ENCODE measurements at places on chromosomes 1 and 21.

DNA sequence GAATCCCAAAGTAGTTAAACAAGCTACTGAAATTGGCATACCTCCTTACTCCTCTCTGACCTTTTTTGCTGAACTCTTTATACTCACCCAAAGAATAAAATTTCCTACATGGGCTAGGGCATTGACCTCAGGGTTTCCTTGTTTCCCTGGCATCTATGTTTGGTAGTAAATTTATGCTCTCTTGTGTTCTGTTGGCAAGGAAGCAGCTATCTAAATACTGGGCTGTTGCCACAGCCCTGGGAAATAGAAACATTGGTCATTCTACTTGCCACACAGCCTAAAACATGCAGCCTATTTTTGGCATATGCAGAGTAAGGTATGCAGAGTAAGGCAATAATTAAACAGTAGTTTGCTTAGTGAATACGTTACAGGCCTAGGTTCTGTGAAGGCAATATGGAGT is 351.4 kb downstream of the HLX start:
- no peak for DNase-seq

DNA sequence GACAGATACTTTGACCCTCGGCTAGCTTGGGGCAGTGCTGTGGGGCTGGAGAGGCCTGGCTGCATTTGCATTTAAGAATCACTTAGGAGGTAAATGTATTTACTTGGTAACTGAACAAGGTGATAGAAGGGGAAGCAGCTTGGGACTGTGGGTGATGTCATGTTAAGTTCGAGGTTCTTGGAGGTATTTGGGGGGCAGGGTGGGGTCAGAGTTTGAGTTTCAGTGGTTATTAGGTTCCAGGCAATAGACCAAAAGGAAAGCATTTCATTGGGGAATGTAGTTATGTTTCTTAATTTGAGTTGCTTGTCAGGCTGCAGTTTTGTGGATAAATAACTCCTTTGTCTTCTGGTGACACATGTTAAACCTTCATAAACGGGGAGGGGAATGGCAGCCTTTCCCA is 2.4 kb upstream of the FAM78B start:
- DNase-seq: no peak

GRCh38 chr1:194347200-194347599 is 1160.8 kb upstream of the B3GALT2 start:
- no peak for DNase-seq

DNA sequence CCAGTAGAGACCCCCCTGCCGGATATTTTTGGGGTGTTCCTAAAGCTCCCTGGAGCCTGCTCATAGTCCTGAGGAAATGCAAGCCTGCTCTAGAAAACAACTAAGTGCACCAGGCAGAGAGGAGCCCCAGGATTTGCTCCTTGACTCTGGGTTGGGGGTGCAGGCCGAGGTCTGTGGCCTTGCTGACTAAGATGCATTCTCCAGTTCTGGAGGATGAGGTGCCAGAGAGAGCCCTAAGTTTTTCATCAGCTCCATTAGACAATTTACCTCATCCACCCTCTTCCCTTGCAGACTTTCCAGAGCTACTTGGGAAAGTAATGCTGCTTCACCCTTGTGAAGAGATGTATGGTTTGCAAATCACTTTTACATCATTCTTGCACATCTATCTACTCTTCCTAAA is 9.1 kb downstream of the TUFT1 start:
- DNase-seq: no peak

GRCh38 chr1:212457740-212458338 is 25.1 kb downstream of the NENF start:
- no peak for DNase-seq

DNA sequence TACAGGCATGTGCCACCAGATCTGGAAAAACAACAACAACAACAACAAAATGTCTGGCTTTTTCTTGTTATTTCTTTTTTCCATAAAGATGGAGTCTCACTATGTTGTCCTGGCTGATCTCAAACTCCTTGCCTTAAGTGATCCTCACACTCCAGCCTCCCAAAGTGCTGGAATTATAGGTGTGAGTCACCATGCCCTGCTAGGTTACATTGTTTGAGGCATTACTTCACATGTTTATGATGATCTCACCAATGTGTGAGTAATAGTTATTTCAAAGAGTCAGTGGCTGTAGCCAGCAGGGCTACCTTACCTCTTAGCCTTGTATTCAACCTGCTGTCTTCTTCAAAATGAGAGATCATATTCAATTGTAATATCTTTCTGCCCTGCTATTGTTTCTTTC is 445.7 kb downstream of the AMY1C start:
- DNase-seq: no peak
